Stimulated activated CD8-positive, alpha-beta memory T cell treated with anti-CD3 and anti-CD28 coated beads, Interleukin-2, amount 100 ng/mL, for 1 hour (primary cell): ENCODE measurements at places on chromosomes 2 and 18.

GRCh38 chr2:15673919-15674636, 82.4 kb downstream of the DDX1 start:
- DNase-seq: no peak

GRCh38 chr18:5709476-5710095, 165.8 kb upstream of the EPB41L3 start:
- no peak for DNase-seq

DNA sequence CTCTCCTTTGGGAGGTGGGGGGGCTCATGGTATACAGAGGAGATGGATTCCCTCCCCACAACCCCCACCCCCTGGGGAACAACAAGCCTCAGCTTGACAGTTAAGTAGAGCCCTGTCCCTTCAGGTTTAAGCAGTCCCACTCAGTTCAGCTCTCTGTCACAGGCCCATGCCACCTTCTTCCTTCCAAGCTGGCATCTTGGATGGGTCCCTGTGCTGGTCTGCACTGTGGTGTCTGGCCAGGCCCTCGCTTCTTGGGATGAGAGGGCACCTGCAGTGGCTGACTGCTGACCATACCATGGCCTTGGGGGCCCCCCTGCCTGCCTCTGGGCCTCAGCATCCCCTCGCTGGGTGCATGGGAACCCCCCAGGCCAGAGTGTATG, 20.4 kb upstream of the GPR17 start:
- no peak for DNase-seq

DNA sequence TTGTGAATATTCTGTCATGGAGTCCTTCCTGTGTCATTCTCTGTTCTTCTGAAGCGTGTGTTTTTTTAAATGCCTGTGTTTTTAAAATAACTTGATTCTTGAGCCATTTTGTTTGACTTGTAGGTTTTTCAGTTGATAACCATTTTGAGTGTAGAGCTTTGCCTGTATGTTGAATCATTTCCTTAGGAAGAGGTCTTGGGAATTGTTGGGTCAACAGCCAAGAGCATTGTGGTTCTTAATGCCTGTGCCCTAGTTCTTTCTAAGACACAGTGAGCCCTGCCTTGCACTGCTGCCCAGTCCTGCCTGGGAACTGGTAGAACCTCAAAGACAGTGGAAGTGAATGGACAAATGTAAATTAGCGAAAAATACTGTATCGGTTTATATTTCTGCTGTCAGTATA, 25.9 kb downstream of the RAB12 start:
- DNase-seq: no peak

GRCh38 chr2:207996848-207997247, 28.5 kb downstream of the PLEKHM3 start:
- no peak for DNase-seq

- no peak for DNase-seq
Measured at GRCh38 chr2:232524771-232525170, 1.2 kb upstream of the CHRND start.

DNA sequence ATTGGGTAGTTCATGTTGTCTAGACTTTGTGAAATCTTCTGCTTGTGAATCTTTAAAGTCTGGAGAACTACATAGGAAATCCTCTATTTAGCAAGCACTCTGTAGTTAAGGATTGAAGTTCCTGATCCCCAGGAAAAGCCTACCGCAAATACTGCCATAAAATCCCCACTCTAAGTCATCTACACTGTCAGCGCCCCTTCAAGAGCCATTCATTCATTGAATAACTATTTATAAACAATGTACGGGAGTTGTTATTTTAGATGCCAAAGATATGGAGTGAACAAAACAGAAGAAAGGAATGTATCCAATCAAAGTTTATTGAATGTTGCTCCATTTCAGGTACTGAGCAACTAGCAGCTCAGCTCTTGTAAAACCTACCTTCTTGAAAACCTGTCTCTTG, 36.5 kb upstream of the SLC39A10 start:
- no peak for DNase-seq

- no peak for DNase-seq
Measured at GRCh38 chr2:234348081-234348480, 148.8 kb downstream of the ARL4C start.

GRCh38 chr2:81706856-81707255, 1402.3 kb upstream of the LRRTM1 start:
- no peak for DNase-seq

DNA sequence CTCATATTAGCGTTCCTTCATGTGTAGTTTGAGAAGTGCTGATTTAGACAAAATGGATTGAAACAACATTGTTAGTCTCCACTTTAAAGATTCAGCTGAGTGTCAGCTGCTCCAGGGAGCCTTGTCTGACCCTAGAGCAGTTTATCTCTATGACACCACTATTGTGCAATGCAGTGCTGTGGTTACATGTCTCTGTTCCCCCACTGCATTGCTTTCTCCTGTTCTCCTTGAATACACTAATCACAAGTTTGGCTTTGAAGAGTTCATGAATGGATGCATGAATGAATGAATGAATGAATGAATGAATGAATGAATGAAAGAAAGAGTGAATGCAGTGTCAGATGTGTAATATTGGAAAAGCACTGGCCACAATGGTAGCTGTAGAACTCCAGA, 38.3 kb downstream of the GCG start:
- no peak for DNase-seq

DNA sequence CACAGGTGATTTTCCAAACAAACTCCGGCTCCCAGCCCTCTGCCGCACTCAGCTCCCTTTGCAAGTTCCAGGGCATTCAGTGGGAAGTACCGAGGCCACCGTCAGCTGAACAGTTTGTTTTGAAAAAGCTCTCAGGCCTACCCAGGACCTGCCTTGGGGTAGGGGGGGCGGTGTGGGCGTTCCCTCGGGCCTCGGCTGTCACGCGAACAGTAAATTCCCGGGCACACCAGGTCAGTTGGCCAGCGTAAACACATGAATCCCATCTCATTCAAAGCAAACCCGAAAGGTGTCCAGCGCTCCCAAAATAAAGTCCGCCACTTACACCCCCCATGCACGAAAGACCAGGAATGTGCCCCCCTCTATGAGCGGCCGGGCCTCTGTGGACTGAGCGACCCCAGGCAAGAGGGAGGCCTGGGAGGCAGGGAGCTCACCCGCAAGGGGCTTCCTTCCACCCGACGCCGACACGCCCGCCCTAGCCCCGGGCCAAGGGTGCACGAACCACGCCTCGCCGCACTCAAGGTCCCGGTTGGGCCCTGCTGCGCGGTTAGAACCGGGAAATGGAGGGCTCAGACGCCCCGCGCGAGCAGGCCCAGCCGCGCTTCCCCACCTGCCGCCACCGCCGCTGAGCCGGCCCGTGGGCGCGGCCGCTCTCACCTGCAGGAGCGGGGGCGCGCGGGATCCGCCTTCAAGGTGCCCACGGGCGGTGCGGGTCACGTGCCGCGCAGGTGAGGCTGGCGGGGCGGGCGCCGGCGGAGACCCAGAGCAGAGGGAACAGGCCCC, at the start of gene WDSUB1:
Gene WDSUB1, minus strand, starts transcription at position 775 of the 780 bp plus-strand sequence. CDS start 3,634 bp downstream, outside the sequence.
- DNase-seq: no peak

DNA sequence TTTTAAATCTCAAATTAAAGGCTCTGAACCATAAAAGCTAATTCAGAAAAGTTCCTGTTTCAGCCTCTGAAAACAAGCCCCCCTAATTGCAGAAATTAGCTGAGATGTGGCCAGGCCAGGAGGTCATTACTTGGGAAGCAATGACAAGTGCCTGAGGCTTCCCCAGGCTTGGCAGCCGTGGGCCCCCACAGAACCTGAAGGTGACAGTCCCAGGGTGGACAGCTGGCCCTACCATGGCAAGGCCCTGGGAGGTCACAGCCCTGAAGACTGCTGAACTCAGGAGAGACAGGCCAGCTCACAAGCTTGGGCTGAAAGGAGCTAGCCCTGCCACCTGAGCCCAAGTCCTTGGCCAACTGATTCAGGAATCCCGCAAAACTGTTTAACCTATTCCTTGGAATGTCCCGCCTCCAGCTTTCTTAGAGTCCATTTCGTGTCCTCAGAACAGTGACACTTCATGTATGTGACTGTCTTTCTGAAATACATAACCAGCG, 54.3 kb upstream of the PKDCC start:
- no peak for DNase-seq

DNA sequence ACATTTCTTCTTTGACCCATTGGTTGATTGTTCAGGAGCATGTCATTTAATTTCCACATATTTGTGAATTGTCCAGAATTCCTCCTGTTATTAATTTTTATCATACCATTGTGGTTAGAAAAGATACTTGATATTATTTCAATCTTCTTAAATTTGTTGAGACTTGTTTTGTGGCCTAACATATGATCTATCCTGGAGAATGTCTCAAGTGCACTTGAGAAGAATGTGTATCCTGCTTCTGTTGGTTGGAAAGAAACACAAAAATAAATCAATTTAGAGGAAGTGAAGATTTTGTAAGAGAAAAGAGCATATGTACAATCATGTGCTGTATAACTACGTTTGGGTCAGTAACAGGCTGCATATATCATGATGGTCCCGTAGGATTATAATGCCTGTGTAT, 118.6 kb upstream of the CDC42EP3 start:
- DNase-seq: no peak

DNA sequence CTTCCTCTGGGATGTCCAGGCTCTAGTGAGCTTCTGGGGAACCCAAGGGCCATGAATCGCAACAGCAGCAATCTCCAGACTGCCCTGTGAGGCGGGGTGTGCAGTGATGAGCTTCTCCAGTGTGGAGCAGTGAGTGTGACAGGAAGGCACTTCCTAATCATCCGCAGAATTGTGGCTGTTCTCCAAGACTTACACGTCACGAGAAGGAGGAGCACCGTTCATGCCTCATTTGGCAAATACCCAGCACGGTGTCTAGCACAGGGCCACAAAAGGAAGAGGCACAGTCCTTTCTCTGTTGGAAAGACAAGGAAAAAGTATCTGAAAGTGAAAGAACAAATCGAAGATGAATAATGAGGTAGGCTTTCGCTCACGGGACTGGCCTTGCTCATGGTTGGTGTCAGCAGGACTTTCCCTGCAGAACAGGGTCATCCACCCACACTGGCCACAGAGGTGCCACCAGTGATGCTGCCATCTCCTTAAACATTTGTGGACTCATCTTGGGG, 125.1 kb upstream of the HAAO start:
- DNase-seq: no peak
